ENCODE measurements at places on chromosomes 11 and 22.

GRCh38 chr22:45212306-45212709 is 28.4 kb downstream of the KIAA0930 start:
- no peak for DNase-seq
- H3K4me3 ChIP-seq, result peak overlapping the region; percentile 34
- H3K27me3 ChIP-seq, result peaks cover 11% of the 10 kb centered on the region
- peak overlapping the region; percentile 25 for H3K27ac ChIP-seq

DNA sequence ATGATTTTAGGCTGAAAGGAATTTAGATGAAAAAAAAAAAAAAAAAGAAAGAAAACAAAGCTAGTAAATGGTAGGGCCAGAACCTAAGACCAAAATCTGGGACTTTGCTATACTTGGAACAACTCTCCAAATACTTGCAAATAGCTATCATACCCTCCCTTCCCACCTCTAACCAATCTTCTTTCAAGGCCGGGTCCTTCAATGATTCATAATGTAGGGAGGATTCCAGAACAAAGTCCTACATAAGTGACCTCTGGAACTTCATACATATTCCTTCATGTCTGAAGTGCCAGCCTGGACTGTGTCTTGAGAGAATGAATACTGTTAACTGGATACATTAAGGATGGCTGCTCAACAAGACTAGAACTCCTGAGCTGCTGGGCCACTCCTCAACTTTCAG is 9.9 kb downstream of the STK33 start:
- H3K4me1 ChIP-seq, result peaks cover 4% of the 10 kb centered on the region
- DNase-seq, result no peak
- H3K27ac ChIP-seq, result no peak overlapping the region
- H3K36me3 ChIP-seq, result no peaks in the 10 kb centered on the region
- H3K4me3 ChIP-seq, result no peak overlapping the region
- H3K27me3 ChIP-seq, result no peaks in the 10 kb centered on the region

DNA sequence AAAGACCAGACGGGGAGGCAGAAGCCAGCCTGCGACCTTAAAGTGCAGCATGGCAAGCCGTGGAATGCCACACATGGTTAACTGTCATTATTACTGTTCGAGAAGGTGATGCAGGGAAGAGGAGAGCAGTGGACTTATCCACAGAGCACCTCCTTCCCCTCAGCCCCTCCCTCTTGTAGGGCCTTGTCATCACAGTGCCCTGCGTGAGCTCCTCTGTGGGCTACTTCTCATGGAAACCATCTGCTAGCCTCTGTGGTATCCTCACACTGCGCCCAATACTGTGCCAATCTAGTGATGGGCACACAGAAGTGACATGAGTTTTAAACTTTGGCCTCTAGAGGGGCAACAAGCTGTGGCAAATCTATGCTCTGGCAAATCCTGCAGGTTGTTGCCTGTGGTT is 18.2 kb upstream of the CCDC134 start:
- H3K4me3 ChIP-seq, result no peak overlapping the region
- DNase-seq, result no peak
- H3K27me3 ChIP-seq, result no peaks in the 10 kb centered on the region
- H3K4me1 ChIP-seq, result no peaks in the 10 kb centered on the region
- no peak overlapping the region for H3K27ac ChIP-seq

DNA sequence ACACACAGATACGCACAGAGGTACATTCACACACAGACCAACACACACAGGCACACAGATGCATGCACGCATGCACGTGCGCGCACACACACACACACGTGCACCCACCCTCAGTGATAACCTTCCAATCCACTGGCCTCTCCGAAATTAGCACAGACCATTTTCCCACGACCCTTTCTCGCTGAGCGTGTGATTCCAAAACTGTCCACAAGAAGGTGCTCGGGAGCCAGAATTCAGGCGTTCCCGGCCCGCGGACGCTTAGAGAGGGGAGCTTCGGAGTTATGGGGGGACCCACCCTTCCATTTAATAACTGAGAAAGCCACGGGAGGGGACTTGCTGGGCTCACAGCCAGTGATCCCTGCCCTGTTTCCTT is 33.8 kb upstream of the SLC35C1 start:
- H3K4me1 ChIP-seq, result peaks cover 4% of the 10 kb centered on the region
- H3K36me3 ChIP-seq, result no peaks in the 10 kb centered on the region
- peak overlapping the region; percentile 0 for H3K27ac ChIP-seq
- no peak for DNase-seq

- H3K27me3 ChIP-seq, result no peaks in the 10 kb centered on the region
- no peak for DNase-seq
- H3K4me1 ChIP-seq, result peaks cover 73% of the 10 kb centered on the region
- H3K27ac ChIP-seq, result peak overlapping the region; percentile 97
- peaks cover 10% of the 10 kb centered on the region for H3K36me3 ChIP-seq
Observed at GRCh38 chr11:96095884-96096303, 172.0 kb upstream of the MTMR2 start.

GRCh38 chr22:16963189-16963945 is 44.7 kb downstream of the GAB4 start:
- no peak overlapping the region for H3K27ac ChIP-seq
- H3K4me3 ChIP-seq, result no peak overlapping the region
- peaks cover 5% of the 10 kb centered on the region for H3K36me3 ChIP-seq
- no peak for DNase-seq
- no peaks in the 10 kb centered on the region for H3K27me3 ChIP-seq
- H3K4me1 ChIP-seq, result no peaks in the 10 kb centered on the region

DNA sequence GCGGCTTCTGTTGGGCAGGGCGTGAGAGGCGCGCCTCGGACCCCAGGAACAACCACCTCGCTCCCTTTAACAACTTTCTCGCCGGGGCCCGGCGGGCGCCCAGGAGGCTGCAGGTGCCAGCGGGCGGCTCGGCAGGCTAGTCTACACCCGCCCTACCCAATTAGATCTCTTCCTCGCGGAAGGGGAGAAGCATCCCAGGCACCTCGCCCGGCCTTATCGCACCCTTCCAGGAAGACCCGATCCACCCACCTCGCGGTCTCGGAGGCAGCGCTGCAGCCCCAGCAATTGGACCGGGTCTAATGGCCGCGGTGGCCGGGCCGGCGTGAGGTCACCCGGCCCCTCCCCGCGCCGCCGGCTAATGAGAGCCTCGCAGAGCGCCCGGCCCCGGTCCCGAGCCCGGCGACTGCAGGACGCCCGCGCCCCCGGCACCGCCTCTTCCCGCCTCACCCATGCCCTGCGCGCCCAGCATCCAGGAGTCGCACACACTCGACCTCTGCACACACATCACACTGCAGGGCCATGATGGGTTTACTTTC is at the start of gene PLAAT3:
PLAAT3 (minus strand) TSS at position 298 of the 536 bp plus-strand sequence. CDS start 419 bp downstream, outside the sequence.
- no peak within 1 kb of the TSS for H3K27ac ChIP-seq
- peaks cover 24% of the 10 kb centered on the region for H3K4me1 ChIP-seq
- H3K36me3 ChIP-seq, result no peaks in the 10 kb centered on the region
- peaks cover 18% of the 10 kb centered on the region for H3K27me3 ChIP-seq

- H3K4me1 ChIP-seq, result peaks cover 38% of the 10 kb centered on the region
- DNase-seq, result no peak
- H3K4me3 ChIP-seq, result no peak overlapping the region
- H3K36me3 ChIP-seq, result no peaks in the 10 kb centered on the region
- no peak overlapping the region for H3K27ac ChIP-seq
Observed at GRCh38 chr11:67355794-67356386, 2.5 kb upstream of the POLD4 start.

Measured in mesothelial cell of epicardium (in vitro differentiated cells).